ENCODE measurements at places on chromosomes 12 and 14.
A peak's percentile ranks its signal among the peaks of the same experiment; 100 is the strongest.

- no peak for DNase-seq
Observed at GRCh38 chr12:126648074-126648473, 1582.8 kb downstream of the AACS start.

GRCh38 chr12:49609875-49610154 lies 4.4 kb upstream of the FAM186B start:
- DNase-seq = no peak

- no peak for DNase-seq
Observed at GRCh38 chr14:100871234-100872186, 32.0 kb downstream of the RTL1 start.

GRCh38 chr12:13347241-13348043 lies 150.9 kb downstream of the EMP1 start:
- DNase-seq = peak; percentile 53

GRCh38 chr12:45727980-45728629 lies 1.4 kb upstream of the ARID2 start:
- DNase-seq = no peak

- no peak for DNase-seq
Observed at GRCh38 chr12:30515351-30515750, 180.3 kb downstream of the IPO8 start.

DNA sequence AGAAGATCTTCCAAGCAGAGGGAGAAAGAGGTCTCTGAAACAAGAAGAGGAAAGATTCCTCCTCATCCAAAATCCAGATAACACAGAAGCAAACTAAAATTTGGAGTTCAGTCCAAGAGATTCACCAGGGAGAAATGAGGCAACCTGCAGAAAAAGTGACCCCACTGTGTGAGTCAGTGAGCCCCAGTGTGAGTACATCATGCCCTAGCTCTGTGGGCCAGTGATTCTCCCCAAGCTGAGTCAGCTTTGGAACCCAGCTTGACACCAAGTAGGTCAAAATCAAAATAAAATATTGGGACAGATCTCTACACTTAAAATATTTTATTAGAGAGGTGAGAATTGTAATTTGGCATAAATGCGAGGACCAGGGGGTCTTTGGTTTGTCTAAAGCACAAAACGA lies 17.2 kb downstream of the CLEC2B start:
- no peak for DNase-seq

DNA sequence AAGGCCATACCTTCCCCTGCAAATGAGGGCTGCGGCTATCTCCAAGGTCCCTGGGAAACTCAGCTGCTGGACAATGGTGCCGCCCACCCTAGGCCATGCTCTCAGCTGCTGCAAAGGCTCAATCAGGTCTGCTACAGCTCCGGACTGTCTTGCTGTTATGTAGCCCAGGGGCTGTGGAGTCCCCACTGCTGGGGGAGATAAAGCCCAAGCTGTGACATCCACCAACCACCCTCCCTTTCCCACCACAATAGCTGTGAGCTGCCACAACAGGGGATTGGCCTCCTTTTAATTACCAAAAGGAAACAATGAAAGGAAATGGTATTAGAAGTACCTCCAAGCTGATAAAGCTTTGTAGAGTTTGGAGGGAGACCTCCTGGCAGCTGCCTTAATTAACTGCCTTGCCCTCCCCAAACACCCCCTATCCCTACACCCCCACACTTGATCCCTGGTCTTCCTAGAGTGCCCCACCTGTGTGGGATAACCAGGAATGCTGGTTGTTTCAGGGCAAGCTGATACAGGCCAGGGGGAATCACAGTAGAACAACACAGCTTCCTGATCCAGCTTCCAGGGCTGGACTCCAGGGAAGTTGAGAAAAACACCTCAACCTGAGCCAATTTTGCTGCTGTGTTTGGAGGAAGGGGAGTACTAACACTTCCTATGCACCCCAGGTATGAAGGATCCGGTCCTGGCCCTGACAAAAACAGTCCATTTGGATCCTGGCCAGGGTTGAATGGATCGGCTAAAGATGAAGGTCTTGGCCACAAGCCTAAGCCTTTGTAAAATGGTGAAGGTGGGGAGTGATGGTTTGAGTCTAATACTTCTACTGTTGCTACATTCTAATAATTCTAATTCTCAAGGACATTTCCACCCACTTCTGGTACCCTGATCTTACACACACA lies at the start of gene VWF:
Gene VWF, minus strand, starts transcription at position 260 of the 899 bp plus-strand sequence. CDS start 1,474 bp downstream, outside the sequence.
- no peak for DNase-seq

- DNase-seq = no peak
Observed at GRCh38 chr12:90908465-90908864, 46.5 kb downstream of the CCER1 start.

- DNase-seq = no peak
Observed at GRCh38 chr12:47312808-47313426, 233.2 kb upstream of the AMIGO2 start.

DNA sequence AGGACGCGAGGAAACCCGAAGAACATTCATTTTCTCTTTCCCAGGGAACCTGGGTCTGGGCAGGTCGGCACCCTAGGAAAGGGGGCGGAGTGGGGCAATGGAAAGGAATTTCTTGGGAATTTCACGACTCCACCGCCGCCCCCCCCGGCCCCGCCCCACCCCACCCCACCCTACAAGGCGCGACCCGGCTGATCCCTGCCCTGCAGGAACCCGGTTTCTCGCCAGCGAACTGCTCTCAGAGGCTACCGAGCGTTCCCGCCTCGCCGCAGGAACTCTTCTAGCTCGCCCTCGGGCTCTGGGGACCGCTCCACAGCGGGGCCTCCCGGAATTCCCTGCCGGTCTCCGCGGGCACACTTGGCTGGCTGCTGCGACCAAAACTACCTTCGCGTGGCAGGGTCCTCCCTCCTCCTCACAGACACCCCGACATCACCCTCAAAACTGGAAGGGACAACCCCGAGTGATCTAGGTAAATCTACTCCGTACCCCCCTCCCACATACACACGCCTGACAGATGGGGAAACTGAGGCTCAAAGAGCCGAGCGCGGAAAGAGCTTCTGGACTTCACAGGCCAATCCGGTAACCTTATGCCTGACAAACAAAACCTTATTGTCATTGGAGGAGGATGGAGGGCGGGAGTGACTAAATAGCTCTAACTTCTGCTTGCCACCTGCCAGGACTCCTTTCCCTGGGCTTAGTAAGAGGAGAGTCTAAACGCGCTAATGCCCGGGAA lies 785 bp upstream of the ACTN1 start:
- no peak for DNase-seq

DNA sequence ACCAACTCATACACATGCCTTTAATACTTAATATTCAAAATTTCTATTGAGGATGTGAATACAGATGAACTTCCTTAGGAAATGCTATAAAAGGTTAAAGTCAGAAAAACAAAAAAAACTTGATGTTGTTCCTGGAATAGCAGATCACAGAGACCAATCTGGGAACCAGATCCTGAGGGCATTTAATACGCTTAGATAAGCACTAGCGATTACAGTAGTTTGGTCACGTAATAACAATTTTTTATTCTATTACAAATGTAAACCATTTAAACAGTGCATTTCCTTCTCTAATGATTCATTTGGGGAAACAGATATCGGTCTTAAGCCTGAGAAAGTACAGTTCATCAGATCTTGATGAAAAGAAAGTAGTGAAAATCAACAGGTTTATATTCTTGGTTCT lies 30.8 kb upstream of the ABCC9 start:
- DNase-seq = no peak

- no peak for DNase-seq
Observed at GRCh38 chr14:70816525-70816924, 7.2 kb upstream of the MAP3K9 start.

DNA sequence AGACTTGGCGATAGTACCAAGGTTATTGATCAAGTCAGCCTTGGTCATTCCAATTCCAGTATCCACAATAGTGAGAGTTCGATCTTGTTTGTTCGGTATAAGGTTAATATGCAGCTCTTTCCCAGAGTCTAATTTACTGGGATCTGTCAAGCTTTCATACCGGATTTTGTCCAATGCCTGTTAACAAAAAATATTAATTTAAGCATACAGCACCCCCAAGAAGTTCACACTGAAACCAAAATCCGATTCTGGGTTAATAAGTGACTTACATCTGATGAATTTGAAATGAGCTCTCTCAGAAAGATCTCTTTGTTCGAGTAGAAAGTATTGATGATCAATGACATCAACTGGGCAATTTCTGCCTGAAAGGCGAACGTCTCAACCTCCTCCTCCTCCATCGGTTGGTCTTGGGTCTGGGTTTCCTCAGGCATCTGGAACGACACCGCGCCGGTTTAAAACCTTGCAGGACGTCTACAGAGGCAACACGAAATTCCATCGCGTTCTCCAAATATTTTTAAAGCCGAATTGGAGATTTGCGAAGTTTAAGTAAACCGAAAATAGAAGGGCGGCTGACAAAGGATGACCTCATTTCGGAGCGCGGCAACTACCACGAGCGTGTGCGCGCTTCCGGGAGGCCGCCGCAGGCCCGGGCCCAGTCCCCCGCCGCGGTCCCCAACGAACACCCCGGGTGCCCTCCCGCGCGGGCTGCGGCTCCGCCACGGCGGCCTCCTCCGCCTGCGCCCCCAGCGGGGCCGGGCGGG lies 716 bp downstream of the HSP90AA1 start:
- DNase-seq = peak; percentile 27

- no peak for DNase-seq
Observed at GRCh38 chr12:6044082-6044481, 80.4 kb downstream of the VWF start.

DNA sequence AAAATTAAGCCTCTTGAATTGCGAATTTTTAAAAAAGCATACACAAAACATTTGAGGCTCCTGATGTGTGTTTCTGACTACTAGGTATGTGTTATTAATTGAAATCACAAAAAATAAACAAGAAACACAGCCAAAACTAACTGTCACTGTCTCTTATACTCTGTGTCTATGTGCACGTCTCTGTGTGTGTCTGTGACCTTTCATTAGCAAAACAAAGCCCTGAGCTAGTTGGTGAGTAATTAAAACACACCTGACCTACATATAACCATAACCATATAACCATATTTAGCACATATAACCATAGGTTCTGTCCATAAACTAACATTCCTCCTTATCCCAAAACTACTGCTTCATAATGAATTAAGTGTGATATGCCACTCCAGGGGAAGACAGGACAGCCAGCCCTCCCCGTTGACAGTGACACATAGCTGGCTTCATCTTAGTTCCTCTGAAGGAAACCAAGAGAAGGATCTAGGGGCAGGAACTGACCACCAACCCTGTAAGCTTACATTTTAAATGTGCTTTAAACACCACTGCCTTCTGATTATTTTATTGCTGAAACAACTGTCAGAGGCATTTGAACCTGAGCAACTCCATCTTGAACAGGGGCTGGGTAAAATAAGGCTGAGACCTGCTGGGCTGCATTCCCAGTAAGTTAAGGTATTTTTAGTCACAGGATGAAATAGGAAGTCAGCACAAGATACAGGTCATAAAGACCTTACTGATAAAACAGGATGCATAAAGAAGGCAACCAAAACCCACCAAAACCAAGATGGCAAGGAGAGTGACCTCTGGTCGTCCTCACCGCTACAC lies 106.7 kb downstream of the PPP2R5E start:
- DNase-seq = no peak

GRCh38 chr14:38547961-38548490 lies 292.1 kb upstream of the CLEC14A start:
- DNase-seq = no peak

GRCh38 chr14:20583908-20584307 lies 3.9 kb downstream of the RNASE11 start:
- DNase-seq = no peak

- DNase-seq = no peak
Observed at GRCh38 chr12:116247377-116247776, 30.1 kb downstream of the MED13L start.

DNA sequence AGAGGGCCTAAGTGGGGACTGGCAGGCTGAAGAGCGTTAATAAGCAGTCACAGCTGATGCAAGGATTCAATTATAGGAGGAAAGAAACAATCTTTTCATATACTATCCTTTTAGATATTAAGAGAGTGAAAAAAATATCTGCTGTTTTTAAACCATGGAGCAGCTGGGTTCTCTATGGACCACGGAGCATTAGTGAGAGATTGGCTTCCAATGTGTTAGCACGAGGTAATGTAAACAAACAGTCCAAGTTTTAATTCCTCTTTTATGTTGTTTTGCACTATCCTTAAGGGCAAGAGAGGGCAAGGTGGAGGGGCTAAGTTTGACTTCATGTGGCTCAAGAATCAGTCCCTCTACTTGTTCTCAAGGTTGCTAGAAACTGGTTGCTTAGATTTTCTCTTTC lies 30.9 kb downstream of the CDKN1B start:
- DNase-seq = no peak

DNA sequence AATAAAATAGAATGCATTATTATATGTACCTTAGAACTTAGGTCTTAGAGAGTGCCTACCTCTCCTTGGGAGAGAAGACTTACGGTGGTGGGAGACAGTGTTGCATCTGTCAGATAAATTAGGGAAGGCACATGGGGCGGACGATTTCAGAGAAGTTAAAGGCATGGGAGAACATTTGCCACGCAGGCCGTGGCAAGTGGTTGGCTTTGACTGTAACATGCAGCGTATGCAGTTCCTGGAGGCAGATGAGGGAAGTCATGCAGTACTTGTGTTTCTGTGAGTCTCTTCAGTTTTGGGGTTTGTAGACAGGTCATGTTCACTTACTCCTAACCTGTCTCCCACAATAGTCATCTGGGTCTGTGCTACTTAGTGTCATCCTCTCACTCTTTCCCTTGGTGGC lies 43.6 kb downstream of the ETV6 start:
- no peak for DNase-seq

DNA sequence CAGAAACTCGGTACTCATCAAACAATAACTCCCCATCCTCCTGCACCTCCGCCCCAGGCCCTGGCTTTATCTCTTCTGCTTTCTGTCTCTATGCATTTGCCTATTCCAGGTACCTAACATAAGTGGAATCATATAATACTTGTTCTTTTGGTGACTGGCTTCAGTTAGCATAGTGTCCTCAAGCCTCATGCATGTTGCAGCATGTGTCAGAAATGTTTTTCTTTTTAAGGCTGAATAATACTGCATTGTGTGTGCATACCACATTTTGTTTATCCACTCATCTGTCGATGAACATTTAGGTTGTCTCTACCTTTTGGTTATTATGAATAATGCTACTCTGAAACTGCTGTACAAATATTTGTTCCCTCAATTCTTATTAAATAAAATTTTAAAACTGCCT lies 117.1 kb downstream of the KICS2 start:
- DNase-seq = no peak
